Activated naive CD4-positive, alpha-beta T cell treated with anti-CD3 and anti-CD28 coated beads, Interleukin-2, amount 50 U/mL, for 72 hours (primary cell): ENCODE measurements at places on chromosomes 12 and 14.

DNA sequence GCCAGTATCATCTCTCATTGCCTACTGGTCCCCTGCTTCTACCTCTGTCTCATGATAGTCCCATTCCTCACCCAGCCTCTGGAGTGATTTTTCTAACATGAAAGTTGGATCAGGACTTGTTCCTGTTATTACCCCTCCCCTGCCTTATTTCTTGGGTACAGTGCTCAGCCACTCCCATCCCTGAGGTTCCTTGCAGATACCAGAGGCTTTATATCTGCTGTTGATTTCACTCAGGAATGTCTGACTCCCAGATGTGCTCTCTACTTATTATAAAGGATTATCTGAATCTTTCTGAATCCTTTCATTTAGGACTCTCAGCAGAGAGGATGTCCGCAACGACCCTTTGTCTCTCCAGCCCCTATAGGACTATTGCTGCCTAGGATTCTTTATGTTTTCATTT, 111.2 kb downstream of the LRRK2 start:
- no peak for DNase-seq

DNA sequence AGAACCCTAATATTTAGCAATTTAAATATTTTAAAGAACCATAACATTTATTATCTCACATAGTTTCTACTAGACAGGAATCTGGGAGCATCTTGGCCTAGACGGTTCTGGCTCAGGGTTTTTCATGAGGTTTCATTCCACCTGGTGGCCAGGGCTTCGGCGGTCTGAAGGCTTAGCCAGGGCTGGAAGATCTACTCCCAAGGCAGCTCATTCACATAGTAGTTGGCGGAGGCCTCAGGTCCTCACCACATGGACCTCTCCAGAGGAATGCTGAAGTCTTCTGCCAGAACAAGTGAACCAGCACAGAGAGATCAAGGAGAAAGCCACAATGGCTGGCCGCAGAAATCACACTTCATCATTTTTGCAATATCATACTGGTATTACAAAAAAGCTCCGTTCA, 68.2 kb downstream of the SINHCAF start:
- no peak for DNase-seq

DNA sequence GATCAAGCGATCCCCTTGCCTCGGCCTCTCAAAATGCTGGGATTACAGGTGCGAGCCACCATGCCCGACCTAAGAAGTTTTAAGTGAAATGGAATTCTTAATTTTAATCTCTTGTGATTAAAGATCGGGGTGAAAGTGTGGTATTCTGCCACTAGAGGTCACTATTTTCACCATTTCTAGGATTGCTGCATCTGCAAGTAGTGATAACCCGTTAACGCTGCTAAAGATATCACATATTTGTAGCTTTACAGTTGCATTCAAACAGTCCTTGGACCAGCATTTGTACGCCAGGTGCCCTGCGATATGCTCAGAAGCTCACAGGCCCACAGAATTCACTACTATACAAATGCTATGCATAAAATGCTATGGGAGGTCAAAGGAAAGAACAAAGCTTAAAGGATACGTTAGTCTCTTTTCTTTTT, 19.3 kb downstream of the CCDC62 start:
- DNase-seq, result no peak

DNA sequence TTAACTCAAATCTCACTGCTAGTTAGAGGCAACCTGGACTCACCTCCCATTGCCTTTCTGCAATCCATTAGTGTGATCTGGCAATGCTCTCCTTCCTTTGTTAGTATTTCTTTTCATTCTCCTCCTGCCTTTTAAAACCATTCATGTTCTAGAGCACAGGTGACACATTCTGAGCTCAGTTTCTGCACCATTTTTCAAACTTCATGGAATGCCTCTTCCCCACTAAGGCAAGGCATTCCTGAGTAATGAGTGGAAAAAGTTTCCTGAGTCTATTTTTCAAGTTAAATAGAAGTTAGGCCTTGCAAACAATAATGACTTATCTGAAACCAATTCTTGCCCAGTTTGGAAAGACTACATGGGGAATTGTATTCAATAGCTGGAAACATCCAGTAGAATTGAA, 1001.8 kb downstream of the BCL11B start:
- DNase-seq, result no peak

GRCh38 chr14:91358654-91359220, 58.9 kb downstream of the CCDC88C start:
- DNase-seq, result no peak

- no peak for DNase-seq
Observed at GRCh38 chr14:101903111-101903561, 61.2 kb upstream of the DYNC1H1 start.

GRCh38 chr14:63941023-63941422, 88.2 kb downstream of the SYNE2 start:
- DNase-seq, result no peak

DNA sequence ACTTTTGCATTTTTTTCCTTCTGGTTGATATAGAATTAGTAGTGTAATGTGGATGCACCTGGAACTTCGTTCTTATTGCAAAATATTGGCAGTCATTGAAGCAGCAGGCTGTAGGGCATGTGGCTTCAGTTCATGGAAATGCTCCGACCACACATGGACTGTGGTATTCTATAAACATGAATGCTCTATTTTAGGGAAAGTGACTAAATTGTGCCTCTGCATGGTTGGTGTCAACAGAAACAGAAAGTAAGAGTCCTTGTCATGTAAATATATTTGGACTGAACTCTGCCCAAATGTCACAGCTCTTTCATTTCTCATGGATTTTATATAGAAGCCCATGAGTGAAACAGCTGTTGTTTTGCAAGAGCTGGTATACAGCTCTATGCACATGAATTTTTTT, 917.0 kb downstream of the LRFN5 start:
- DNase-seq, result no peak

GRCh38 chr14:99775351-99775750, 17.9 kb upstream of the EML1 start:
- DNase-seq, result no peak
